MM.1S (cell line): ENCODE measurements at places on chromosomes 6 and 20.

DNA sequence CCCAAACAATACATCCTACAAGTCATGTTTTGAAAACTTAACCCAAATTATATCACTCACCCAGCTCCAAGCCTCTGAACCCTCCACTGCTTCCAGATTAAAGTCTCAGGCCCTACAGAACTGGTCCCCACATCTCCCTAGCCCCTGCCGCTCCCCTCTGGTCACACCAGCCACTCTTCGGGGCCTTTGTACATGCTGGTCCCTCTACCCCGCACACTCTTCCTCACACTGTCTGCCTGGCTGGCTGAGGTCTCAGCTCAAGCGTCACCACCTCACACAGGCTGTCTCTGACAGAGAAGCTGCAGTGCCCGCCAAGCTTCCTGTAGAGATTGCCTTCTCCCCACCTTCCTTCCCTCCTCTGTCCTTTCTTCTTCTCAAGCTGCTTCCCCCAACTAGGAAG lies 192.4 kb downstream of the PREX1 start:
- DNase-seq = no peak

DNA sequence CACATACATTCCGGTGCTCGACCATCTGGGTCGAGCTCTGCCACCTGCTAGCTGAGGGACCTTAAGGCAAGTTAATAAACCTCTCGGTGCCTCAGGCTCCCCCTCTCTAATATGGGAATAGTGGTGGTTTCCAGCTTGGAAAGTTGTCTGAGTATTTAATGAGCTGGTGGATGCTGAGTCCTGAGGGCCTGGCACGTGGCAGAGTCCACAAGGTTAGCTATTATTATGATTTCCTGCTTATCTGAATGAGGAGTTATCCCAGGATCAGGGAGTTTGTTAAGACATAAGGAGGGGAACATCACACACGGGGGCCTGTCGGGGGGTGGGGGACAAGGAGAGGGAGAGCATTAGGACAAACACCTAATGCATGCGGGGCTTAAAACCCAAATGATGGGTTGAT lies 80.1 kb upstream of the SLC22A23 start:
- DNase-seq = no peak

- no peak for DNase-seq
Observed at GRCh38 chr6:123529058-123529457, 107.7 kb downstream of the TRDN start.

DNA sequence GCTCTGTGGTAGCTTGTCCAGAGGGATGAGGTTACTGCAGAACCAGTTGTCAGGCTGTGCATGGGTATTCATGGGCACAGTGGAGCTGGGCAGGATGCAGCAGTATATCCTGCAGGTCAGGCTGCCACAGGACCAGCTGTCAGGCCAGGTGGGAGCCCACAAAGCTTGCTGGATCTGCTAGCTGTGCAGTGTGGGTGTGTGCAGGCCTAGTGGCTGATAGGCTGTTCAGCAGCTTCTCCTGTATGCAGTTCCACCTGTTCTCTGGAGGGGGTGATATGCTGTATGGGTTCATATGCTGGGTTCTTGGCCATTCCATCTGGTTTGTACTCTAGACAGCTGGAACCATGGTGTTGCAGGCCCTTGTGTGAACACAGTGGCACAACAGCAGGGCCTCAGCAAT lies 40.6 kb upstream of the TPD52L1 start:
- DNase-seq = no peak

DNA sequence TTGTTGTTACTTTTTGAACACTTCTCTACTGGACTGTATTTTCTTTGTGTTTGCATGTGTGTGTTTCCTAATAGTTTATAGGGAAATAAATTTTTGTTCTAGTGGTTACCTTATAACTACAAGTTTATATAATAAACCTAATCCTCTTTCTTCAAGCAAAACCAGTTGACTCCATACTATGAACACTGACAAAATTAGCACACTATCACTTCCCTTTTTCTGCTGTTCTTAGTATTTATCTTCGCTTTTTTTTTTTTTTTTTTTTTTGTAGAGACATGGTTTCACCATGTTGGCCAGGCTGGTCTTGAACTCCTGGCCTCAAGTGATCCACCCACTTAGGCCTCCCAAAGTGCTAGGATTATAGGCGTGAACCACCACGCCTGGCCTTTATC lies 25.0 kb upstream of the C6orf62 start:
- no peak for DNase-seq

GRCh38 chr6:132314432-132314831 lies 86.8 kb downstream of the MOXD1 start:
- no peak for DNase-seq

DNA sequence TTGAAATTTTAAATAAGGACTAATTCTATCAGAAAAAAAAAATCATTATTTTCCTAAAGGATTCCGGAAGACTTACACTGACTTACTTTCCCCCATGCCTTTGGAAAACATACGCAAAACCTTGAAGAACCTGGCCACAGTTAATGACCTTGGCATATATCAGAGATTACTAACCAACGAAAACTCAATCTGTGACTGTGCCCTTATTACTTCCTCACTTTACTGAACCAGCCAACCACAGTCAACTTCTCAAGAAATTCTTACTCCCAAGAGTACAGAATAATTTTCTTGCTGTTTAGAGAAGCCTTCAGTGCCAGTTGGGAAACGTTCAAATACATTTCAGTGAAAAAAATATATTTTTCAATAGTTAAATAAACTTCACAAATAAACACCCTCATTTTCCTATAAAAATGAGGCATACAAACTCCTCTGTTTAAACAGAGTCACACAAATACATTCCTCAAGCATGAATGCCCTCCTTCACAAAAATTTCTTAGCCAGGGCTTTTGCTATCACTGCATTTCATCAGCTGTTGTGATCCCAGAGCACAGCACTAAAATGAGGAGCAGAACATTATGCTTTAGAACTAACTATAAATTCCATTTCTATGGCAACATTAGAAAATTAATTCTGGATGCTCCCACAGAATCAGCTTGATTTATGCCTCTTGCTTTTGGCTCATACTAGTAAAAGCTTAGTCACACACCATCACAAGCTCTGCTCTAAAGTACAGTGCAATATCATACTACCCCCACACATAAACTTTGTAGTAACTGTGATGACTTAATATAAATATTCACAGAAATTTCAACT lies 117.6 kb downstream of the DST start:
- DNase-seq = no peak

- DNase-seq = no peak
Observed at GRCh38 chr20:11144114-11144950, 470.5 kb upstream of the JAG1 start.

DNA sequence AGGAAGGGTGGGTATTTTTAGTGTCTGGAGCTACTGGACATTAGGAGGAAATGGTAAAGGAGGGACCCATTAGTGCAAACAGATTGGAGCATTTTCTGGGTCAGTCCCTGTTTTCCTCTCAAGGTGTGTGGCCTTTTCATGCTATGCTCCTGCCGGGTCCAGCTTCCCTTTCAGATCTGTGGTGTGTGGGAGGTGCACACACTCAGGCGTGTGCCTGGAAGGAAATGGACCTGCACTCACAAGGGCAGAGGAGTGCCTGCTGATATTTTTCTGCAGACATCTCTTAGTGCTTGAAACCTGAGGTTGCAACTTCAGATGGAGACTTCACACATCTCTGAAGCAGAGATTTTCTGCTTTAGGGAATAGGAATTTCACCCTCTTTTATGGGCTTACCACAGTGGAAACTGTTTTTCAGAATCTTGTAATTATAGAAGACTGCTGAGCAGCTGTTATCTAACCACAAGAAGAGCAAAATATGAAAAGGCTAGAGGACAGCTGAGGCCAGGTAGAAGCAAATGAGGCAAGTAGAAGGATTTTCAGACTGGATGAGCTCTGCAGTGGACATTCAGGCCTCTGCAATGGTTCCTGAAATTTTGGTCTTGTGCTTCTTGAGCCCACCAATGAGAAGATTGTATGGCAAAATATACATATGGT lies 764.3 kb downstream of the QKI start:
- DNase-seq = no peak

DNA sequence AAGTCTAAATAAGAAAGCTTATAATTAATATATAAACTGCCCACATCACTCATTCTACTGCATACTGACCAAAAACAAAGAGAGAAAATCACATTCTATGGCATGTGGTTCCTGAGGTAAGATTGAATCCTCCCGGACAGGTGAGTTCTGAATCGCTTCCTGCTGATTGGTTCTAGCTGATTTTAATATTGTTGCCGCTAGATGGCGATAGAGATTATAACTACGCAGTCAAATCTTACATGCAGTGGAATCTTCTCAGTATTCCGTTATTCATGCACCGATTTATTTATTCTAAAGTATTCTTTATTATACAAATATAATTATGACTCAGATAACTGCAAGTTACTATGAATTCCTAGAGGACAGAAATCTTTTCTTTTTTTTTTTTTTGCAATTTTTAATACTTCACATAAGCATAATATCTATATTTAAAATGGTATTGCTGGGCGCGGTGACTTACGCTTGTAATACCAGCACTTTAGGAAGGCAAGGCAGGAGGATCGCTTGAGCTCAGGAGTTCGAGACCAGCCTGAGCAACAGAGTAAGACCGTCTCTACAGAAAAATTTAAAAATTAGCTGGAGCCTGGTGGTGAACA lies 24.2 kb upstream of the TMX4 start:
- peak; percentile 71 for DNase-seq

GRCh38 chr6:63452125-63452524 lies 120.2 kb upstream of the LOC128125822 start:
- DNase-seq = no peak

GRCh38 chr6:95420792-95421191 lies 156.5 kb upstream of the MANEA start:
- no peak for DNase-seq

DNA sequence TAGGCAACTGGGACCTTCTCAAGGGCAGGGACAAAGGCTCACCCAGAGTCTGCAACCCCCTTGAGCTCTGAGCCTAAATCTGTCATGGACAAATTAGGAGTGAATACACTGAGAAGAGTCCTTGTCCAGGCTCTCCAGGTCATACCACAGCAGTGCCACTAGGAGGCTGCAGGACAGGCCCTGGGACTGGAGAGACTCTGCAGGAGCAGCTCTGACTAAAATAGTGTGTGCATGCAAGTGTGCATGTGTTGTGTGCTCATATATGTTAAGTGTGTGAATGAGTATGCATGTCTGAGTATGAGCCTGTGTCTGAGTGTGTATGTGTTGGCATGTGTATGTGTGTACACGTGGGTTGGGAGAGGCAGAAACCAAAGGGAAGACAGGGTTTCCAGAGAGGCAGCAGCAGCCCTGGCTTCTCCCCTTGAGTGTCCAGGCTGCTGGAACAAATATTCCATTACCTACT lies 27.1 kb downstream of the MRPL14 start:
- DNase-seq = peak; percentile 55

- no peak for DNase-seq
Observed at GRCh38 chr6:37576336-37576737, 76.6 kb upstream of the CCDC167 start.

GRCh38 chr6:21213492-21213891 lies 380.1 kb upstream of the SOX4 start:
- no peak for DNase-seq

GRCh38 chr6:85460154-85460920 lies 10.5 kb downstream of the NT5E start:
- no peak for DNase-seq

DNA sequence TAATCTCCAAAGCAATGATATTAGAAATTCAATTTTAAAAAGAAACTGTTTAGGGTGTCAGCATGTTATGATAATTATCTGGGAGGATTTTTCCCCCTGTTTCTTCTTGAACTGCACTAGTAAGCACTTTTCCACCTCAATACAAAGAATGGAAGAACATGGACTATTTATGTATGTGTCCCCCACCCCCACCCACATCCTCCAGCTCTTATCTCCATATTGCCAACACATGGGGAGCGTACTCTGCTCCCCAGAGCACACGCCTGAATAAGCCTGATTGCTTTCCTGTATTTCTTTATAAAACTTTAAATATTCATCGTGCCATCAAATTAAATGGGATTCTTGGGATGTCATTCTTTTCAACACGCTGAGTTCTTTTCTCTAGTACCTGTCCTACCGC lies 11.4 kb upstream of the LRFN2 start:
- DNase-seq = no peak

DNA sequence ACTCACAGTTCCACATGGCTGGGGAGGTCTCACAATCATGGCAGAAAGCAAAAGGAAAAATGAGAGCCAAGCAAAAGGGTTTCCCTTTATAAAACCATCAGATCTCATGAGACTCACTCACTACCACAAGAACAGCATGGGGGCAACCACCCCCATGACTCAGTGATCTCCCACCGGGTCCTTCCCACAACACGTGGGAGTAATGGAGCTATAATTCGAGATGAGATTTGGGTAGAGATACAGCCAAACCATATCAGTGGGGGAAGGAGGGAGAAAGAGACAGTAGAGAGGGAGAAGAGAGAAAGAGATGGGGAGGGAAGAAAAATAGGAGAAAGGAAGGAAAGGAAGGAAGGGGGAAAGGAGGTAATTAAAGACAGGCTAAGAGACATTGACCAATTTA lies 30.1 kb downstream of the GMDS start:
- DNase-seq = no peak

- DNase-seq = peak; percentile 17
Observed at GRCh38 chr6:131960371-131961133, 9.4 kb upstream of the CCN2 start.

GRCh38 chr20:1819311-1820137 lies 75.7 kb upstream of the SIRPA start:
- no peak for DNase-seq

- DNase-seq = no peak
Observed at GRCh38 chr6:46876126-46876525, 45.6 kb downstream of the ADGRF5 start.

DNA sequence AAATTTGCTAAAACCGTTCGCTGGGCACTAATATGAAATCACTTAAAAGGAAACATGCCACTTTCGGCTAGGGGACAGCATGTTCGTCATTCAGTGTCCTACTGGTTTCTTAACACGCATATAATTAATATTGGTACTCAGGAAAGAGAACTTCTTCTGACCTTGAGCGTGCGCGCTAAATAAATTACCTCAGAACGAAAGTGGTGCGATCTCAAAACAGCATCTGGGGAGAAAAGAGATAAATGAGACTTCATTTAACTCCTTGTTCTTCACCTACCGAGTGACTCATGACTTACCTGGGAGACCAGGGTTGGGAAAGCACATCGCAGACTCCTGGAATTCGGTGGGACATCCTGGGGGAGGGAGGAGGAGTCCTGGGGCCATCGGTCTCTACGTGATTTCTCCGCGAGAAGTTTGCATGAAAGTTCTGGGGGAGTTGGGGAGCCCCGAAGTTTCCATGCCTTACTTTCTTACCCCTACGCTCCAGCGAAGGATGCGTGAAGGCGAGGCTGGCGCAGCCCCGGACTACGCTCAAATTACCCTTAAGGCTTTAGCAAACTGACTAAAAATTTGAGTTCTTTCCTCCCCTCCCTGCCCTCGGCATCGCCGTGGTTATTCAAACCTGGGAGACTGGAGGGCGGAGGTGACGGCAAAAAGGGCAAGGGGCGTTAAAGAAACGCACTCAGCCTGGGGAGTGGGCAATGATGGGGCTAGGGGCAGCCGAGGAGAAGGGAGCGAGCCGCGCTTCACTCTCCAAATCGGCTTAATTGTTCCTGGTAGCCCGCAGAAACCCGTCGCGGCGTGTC lies 1.1 kb upstream of the BEND6 start:
- DNase-seq = peak; percentile 39
